Colonic mucosa (tissue), 4 donors: ENCODE measurements at places on chromosomes 6 and 20. TPM values are rescaled to one million over a fixed set of nuclear protein-coding genes. Genes with fewer than 3 reads are reported as not detected.

C6orf52 gene
- total RNA-seq = 0.99 TPM

GRM1 gene
- total RNA-seq = not detected

DBNDD2 gene
- total RNA-seq = 109 TPM

PLG gene
- 0.16 TPM for total RNA-seq

MAS1 gene
- not detected for total RNA-seq

GRCh38 chr6:105458551-105458950 lies 55.7 kb upstream of the PREP start:
- no peak for DNase-seq
